Bronchial epithelial cell (primary cell): ENCODE measurements at places on chromosomes 16 and 17.

DNA sequence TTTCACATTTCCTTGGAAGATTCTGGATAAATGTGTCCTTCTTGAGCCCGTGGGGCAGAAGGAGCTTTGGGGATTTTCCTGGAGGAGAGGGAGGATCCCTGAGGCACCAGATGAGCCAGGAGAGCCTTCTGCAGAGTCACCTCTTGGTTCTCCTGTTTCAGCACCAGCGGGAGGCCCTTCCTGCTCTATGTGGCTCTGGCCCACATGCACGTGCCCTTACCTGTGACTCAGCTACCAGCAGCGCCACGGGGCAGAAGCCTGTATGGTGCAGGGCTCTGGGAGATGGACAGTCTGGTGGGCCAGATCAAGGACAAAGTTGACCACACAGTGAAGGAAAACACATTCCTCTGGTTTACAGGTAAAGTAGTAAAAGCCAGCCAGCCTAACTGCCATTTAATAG is 77.1 kb downstream of the ARSG start:
- DNase-seq: no peak

DNA sequence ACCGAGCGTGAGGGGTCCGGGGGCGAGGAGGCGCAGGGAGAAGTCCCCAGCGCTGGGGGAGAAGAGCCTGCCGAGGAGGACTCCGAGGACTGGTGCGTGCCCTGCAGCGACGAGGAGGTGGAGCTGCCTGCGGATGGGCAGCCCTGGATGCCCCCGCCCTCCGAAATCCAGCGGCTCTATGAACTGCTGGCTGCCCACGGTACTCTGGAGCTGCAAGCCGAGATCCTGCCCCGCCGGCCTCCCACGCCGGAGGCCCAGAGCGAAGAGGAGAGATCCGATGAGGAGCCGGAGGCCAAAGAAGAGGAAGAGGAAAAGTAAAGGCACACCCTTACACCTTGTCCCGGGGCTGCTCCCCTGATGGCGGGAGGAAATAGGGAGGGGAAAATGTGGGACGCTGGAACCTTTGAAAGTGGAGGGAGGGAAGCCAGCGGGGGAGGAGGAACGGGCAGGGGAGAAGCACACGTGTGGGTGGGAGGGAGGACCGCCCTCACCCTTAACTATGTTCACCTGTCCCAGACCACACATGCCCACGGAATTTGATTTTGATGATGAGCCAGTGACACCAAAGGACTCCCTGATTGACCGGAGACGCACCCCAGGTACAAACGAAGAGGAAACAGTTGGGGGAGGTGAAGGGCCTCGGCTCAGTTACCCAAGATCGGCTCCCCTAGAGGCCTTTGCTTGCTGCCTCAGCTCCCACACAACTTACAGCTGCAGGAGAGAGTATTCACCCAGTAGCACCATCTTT is 916 bp downstream of the PAGR1 start:
- DNase-seq: peak; percentile 35

GRCh38 chr16:11053916-11054460 is 109.6 kb downstream of the CLEC16A start:
- no peak for DNase-seq

GRCh38 chr16:5575646-5576245 is 478.2 kb upstream of the EEF2KMT start:
- no peak for DNase-seq

GRCh38 chr17:83202002-83203000 is 122.9 kb downstream of the METRNL start:
- no peak for DNase-seq

GRCh38 chr16:49623501-49624266 is 232.2 kb downstream of the ZNF423 start:
- DNase-seq: no peak

GRCh38 chr16:23301251-23302044 is 654 bp upstream of the SCNN1B start:
- no peak for DNase-seq

DNA sequence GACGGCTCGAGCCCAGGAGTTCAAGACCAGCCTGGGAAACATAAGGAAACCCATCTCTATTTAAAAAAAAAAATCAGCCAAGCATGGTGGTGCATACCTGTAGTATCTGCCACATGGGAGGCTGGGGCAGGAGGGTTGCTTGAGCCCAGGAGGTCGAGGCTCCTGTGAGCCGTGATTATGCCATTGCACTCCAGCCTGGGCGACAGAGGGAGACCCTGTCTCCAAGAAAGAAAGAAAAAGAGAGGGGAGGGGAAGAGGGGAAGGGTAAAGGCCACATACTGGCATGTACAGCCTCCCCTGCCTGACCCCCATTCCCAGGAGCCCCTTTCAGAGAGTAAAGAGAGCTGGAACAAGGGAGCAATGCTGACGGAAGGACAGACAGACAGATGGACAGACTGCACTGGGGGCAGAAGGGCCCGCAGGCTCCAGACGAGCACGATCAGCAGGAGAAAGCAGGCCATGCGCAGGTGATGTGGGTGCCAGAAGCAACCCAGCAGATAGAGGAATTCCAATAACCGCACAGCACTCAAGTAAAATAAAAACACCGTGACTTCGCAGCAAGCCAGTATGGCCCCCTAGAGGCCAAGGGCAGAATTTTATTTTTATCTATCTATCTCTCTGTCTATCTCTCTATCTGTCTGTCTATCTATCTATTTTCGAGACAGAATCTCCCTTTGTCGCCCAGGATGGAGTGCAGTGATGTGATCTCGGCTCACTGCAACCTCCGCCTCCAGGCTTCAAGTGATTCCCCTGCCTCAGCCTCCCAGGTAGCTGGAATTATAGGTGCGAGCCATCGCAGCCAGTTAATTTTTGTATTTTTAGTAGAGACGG is 27.1 kb upstream of the SNN start:
- peak; percentile 69 for DNase-seq

- DNase-seq: peak; percentile 77
Measured at GRCh38 chr17:80859002-80859941, 132.4 kb upstream of the CHMP6 start.

GRCh38 chr17:16215965-16216316 is 607 bp upstream of the NCOR1 start:
- peak; percentile 29 for DNase-seq

- DNase-seq: no peak
Measured at GRCh38 chr16:79928142-79928873, 327.8 kb upstream of the MAF start.

DNA sequence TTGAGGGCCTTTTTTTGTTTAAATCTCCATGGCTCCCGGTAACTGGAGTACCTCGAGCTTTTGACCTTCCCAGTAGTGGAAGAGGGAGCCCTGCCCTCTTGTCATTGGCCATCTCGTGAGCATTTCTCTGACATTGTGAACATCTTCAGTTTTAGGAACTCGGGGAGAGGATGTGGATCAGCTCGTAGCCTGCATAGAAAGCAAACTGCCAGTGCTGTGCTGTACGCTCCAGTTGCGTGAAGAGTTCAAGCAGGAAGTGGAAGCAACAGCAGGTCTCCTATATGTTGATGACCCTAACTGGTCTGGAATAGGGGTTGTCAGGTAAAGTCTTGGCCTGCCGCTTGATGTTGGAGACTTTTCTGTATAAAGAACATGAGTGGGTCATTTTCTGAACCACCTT is 24.3 kb downstream of the NTAN1 start:
- no peak for DNase-seq

DNA sequence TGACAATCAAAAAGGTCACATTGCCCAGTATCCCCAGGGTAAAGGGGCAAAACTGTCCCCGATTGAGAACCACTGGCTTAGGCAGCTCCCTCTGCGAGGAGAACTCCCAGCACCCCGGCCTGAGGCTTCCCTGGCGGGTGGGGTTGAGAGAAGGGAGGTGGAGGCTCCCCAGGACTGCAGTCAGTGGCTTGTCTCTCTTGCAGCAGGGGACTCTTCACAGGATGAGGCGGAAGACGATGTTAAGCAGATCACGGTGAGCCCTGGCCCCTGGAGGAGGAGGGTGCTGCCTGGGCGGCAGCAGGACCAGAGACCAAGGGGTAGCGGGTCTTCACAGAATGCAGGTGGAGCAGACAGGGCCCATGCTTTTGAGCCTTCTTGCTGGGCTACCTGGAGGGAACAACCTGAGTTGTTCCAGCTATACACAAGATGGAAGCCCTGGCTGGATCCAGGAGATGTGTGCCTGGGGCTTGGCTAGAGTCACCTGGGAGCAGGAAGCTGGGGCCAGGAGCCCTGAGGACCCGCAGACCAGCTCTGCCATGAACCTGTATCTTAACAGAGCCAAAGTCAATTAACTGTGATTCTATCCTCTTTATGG is 16.8 kb downstream of the POLR3E start:
- no peak for DNase-seq

- DNase-seq: no peak
Measured at GRCh38 chr17:82702231-82702927, 3.9 kb upstream of the RAB40B start.

GRCh38 chr16:18950469-18951185 is 24.4 kb upstream of the SMG1 start:
- no peak for DNase-seq

DNA sequence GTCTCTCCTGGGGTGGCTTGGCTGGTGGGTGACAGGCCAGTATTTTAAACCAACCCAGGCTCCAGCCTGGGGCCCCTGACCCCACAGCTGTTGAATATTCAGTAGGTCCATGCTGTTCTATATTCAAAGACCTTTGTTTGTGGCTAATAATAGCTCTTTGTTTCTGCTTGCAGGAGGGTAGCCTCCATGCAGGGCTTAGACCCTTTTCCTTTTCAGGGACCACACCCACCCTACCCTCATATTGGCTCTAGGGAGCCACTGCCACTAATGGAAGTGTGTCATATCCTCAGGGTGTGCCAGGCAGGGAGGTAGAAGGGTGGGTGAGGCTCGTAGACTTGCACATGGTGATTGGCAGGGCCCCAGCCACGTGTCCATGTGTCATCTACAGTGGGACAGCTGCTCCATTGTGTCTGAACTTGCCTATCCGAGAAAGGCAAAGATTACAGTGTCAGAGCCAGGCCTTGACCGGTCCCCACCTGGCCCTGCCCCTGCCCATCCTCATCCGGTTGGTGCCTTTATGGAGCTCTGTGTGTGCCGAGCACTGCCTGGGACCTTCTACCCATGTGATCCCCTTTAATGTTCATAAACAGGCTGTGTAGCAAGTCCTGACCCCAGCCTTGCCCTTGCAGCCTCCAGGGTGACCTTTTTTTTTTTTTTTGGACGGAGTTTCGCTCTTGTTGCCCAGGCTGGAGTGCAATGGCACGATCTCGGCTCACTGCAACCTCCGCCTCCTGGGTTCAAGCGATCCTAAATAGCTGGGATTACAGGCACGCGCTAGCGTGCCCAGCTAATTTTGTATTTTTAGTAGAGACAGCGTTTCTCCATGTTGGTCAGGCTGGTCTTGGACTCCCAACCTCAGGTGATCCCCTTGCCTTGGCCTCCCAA is 22.1 kb downstream of the TMC7 start:
- DNase-seq: peak; percentile 97

- DNase-seq: no peak
Measured at GRCh38 chr16:57947261-57947660, 23.7 kb downstream of the CNGB1 start.

DNA sequence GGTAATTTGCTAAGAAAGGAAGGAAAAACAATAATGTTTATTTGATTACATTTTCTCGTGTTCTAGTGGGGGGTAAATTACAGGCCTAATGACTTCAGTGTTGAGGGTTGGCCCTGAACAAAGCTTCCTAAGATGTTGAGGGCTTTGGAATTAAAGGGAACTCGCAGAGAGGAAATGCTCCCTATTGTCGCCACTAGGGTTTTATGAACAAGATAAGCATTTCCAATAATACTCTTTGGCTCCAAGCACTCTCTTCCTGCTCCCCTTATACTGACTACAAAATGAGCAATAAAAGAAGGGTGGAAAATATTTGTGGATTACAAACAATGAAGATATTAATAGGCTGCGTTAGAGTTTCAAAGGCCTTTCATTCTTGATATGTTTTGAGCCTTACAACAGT is 363.6 kb downstream of the HS3ST3B1 start:
- DNase-seq: no peak

DNA sequence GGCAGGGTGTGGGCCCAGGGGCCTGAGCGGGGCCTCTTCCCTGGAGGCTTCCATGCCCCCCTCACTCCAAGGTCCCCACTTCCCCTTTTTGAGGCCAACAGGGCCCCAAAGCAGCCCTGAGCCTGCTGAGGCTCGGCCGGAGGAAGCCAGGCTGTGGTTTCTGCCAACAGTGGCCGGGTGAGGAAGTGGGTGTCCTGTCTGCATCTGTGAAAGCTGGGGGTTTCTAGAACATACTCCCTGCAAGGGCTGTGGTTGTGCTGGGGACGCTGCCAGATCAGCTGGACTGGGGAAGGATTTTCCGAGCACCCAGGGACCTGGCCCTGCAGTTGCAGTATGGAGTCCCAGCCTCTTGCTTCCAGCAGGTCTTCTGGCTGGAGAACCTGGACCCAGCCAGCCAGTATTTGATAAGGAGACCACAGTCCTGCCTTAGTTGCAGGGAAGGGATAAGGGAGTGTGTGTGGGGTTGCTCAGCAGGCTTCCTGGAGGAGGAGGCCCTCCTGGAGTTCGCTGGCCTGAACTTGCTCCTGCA is 15.7 kb downstream of the ADCY7 start:
- DNase-seq: no peak

- DNase-seq: no peak
Measured at GRCh38 chr16:87266846-87267245, 50.3 kb downstream of the C16orf95 start.

DNA sequence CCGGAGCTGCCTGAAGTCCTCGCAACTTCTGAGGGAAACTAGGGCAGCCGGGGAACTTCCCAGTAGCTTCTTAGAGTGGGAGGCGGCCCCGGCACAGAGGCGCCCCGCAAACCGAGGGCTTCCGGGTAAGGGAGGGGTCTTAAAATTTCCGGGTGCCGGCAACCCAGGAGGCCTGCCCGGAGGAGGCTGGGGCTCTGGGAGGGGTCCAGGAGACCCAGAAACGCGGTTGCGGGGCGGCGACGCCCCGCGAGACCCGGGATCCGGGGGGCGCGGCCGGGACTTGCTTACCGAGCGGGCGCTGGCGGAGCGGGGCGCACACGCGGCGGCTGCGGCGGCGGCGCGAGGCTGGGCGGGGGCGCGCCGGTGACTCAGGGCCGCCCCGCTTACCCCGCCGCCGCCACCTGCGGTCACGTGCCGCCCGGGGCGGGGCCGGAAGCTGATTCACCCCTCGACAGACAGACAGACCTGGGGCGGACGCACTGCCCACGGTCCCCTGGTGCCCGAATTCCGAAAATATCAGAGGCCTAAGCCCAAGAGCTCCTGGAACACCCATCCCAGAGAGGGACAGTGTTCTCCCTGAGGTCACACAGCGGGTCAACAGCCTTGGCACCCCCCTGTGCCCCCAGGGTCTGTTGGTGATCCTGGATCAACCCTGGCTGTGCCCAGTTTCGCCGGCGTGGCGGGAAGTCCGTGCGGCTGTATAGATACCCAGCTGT is at the start of gene FAM83G:
TSS of gene FAM83G (minus strand) at position 344 of the 716 bp plus-strand sequence. CDS start 723 bp downstream, outside the sequence.
- peak; percentile 74 for DNase-seq
